ENCODE measurements at places on chromosomes 5 and 9.

- DNase-seq, result no peak
These were observed 104.6 kb upstream of the LRRTM2 start for GRCh38 chr5:138979684-138980280.

DNA sequence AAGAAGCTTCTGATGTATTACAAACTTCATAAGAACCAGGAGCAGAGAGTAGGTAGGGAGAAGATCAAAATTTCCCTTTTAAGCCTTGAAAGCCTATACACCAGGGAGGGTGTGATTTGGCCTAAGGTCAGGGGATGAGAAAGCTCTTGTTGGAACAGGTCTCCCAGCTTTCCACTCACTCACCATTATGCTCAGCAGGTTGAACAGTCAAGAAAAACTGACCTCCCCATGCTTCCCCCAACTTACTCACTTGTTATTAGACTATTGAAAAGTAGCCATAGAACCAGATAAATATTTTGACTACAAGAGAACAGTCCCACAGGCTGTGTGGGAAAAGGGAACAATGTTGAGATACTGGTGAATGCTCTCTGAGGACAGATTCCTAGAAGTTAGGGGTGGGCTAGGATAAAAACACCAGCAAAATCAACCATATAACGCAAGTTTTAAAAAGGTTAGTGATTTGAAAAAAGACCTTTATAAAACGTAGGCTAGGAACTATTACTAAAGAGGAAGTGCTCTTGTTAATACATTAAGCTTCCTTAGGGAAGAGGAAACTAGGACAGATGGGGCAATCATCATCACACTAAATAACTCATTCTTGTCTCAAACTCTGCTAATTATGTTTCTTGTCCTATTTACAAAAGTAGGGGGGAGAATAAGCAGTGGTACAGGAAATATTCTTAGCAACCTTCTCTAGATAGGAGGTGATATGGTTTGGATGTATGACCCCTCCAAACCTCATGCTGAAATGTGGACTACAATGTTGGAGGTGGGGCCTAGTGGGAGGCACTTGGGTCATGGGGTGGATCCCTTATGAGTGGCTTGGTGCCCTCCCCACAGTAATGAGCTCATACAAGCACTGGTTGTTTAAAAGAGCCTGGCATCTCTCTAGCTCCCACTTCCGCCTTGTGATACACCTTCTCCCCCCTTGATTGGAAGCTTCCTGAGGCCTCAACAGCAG lies 31.0 kb downstream of the PCDHGC5 start:
- no peak for DNase-seq

- no peak for DNase-seq
These were observed 58.0 kb downstream of the PLAC8L1 start for GRCh38 chr5:146047396-146047795.

DNA sequence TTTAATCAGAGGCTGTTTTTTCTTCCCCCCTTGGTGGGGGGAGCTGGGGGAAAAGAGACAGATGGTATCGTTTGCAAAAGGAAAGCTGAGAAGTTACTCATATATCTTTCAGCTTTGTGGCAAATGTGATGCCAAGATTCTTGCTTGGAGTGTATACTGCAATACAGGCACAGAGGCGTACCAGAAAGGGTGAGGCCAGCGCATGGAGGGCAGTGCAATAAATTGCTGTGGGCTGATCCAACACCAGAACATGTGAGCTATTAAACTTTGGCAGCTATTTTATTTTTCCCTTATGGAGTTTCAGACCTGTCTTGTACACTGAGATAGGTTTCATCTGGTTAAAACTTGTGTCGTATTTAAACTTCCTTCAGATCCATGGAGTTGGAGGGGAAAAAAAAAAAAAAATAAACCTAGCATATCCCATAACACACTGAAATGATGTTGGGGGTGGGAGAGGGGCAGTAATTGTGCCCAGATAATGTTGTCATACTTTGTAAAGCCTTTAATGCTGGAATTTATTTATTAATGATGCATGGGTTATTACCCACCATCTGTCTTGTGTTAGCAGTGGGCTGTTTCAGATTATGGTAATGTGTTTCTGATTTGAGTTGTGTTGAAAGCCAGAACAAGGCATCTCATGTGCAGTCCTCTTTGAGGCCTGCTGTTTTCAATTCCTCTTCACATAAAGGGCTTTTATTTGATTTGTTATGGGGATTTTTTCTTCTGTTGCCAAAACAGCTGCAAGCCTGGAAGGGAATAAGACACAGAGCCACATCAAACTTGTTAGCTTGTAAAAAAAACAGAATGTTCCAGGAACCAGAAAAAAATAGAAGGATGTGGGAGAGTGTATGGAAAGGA lies 891.3 kb downstream of the TLE1 start:
- no peak for DNase-seq

- no peak for DNase-seq
These were observed at the start of gene CA9 for GRCh38 chr9:35673132-35674024. CA9 (plus strand) TSS chr9:35673928; CDS start chr9:35673960, 32 bp downstream.

- DNase-seq, result no peak
These were observed 30.1 kb upstream of the CNOT6 start for GRCh38 chr5:180463916-180464602.

- DNase-seq, result peak; percentile 56
These were observed 11.9 kb downstream of the LPCAT1 start for GRCh38 chr5:1511651-1512540.

- DNase-seq, result no peak
These were observed 61.4 kb upstream of the EPB41L4A start for GRCh38 chr5:112480501-112480900.

GRCh38 chr9:113611461-113612215 lies 148.1 kb downstream of the RGS3 start:
- DNase-seq, result no peak

DNA sequence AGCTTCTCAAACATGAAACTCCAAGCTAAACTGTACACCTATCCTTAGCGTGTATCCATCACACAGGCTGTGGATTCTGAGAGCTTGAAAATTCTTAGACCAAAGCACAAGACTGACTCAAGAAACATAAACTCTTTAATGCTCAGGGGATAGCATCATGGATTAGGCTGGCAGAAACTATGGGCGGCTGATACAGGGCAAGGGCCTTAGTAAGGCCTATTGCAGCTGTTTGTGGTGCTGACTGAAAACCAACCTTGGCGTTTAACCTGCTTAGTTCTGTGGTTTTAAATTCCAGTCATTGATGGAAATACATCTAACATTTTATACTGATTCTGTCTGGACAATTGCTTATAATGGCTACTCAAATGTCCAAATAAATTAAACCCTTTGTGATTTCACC lies 183.7 kb downstream of the TLR4 start:
- no peak for DNase-seq

DNA sequence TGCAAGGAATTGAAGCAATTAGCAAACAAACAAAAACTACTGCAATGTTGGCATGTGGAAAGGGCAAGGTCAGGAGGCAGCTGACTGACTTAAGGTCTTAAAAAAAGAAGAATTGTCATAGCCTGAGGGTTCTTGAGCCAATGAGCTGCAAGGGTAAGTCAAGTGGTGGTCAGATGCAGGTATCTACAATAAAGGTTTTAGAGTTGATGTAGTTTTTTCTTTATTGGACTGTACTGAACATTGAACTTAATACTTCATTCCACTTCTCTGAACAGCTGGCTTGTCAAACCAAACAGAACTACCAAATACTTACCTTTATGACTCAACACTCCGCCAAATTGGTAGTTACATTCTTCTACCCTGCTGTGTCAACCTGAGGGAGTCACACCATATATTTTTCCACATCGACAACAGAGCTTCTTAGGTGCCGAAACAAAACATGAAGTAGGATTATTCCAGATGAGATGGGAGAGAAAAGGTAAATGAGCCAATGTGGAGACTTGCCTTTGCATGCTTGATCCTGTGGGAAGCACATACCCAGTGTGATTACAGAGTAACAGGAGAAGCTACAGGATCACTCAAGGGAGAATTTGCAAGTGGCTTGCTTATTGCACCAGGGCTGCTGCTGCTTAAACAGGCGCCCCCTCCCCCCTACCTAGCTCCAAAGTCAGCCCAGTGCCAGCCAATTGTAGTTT lies 35.3 kb downstream of the EQTN start:
- no peak for DNase-seq

DNA sequence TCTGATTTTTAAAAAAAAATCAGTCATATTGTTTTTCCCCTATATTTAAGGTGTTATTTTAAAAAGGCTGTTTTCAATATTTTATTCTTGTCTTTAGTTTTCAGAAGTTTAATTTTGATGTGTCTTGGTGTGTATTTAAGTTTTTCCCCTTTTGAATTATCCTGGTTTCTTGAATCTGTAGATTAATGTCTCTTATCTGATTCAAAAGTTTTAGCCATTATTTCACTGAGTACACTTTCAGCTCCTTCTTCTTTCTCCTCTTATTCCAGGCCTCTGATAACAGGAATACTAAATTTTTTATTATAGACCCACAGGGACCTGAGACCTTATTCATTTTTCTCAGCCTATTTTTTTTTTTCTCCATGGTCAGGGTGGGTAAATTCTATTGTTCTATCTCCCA lies 81.8 kb downstream of the PPIC start:
- DNase-seq, result no peak

- peak; percentile 85 for DNase-seq
These were observed 1.4 kb downstream of the ERGIC1 start for GRCh38 chr5:172835290-172835993.

DNA sequence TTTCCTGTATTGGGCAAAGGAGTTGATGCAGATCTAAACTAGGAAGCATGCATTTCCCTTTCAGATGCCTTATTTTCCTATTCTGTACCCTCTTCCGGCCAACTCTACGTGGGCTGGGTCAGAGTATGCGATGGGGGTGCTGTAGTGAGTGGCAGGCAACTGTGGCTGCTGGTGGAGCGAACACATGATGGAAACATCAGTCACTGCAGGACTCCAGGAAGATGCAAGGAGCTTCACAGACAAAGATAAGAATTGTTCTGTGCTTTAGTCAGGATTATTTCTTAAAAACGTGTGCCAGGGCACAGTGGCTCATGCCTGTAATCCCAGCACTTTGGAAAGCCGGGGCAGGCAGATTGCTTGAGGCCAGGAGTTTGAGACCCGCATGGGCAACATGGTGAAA lies 75.1 kb downstream of the PSAT1 start:
- DNase-seq, result no peak

DNA sequence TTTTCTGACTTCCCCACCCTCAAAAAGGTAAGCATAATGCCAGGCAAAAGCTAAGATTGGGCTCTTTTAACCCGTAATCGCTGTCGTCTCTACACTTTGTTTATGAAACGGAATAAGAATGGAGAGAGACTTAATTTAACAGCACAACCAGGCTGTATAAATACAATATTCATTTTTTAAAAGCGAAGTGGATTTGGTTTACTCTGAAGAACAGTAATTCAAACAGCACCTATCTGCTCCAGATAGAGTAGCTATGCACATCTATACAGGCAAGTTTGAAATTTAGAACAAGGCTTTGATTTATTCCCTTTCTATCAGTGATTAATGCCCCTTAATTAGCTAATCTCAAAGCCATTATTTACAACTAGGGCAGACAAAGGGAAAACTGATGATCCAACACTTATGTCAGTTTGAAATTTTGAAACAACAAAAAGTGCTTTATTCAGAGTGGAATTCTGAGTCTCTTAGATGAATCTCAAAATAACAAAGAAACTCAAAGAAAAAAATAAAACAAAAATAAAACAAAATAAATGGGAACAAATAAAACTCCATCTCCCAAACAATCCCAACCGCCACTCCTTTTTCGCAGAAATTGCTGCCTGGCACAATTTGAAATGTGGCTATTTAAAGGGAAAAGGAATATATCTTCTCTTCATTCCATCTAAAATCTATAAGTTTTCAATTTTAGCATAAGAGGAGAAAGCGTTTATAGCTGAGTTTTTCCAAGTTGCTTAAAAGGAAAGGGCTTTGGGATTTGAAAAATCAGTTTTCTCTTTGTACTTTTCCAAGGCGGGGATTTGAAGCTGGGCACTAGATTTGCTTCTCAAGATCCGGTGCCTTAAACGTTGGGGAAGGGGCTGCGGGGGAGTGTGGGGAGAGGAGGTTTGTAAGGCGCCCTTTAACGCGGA lies 298.6 kb downstream of the PARP8 start:
- DNase-seq, result no peak

- no peak for DNase-seq
These were observed 1.8 kb downstream of the ARRDC1 start for GRCh38 chr9:137607141-137607857.
